ENCODE measurements at places on chromosomes 13 and 19. TPM values are rescaled to one million over a fixed set of nuclear protein-coding genes. Genes with fewer than 3 reads are reported as not detected.

- no peaks in the 10 kb centered on the region for H3K27me3 ChIP-seq
- peak overlapping the region; percentile 89 for H3K4me3 ChIP-seq
- no peaks in the 10 kb centered on the region for H3K4me1 ChIP-seq
Measured at GRCh38 chr19:662207-662961, 630 bp downstream of the RNF126 start.

Gene SYNGR4
- total RNA-seq: not detected

GRCh38 chr13:24746618-24747247 is 17.2 kb upstream of the RNF17 start:
- H3K4me3 ChIP-seq: peak overlapping the region; percentile 79
- H3K27me3 ChIP-seq: peaks cover 81% of the 10 kb centered on the region
- H3K27ac ChIP-seq: no peak overlapping the region
- H3K4me1 ChIP-seq: peaks cover 3% of the 10 kb centered on the region

Gene GPR12
- total RNA-seq: not detected

DNA sequence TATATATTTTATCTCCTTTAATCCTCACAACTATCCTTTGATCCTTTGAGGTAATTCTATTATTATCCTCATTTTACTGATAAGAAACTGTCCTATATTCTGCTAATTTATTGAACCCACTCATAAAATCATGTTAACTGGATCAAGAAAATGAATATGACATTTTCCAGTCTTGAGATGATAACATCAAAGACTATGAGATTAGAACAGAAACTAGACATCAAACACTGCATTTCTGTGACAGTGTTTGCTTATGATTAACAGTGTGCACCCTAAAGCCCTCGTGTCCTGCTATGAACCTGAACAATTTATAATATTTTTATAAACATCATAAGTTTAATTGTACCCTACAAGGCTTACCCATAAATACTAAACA is 96.3 kb downstream of the TBC1D4 start:
- DNase-seq: no peak
- H3K36me3 ChIP-seq: no peaks in the 10 kb centered on the region

- H3K27me3 ChIP-seq: no peaks in the 10 kb centered on the region
- H3K4me3 ChIP-seq: peak overlapping the region; percentile 93
- peaks cover 46% of the 10 kb centered on the region for H3K36me3 ChIP-seq
Measured at GRCh38 chr19:57282011-57282643, 1.8 kb downstream of the ZNF460 start.

Gene ZNF681
- total RNA-seq: 3.2 TPM

GRCh38 chr19:38072776-38073750 is 151.0 kb downstream of the DPF1 start:
- H3K36me3 ChIP-seq: no peaks in the 10 kb centered on the region
- DNase-seq: no peak
- H3K27me3 ChIP-seq: no peaks in the 10 kb centered on the region
- no peak overlapping the region for H3K4me3 ChIP-seq
- H3K27ac ChIP-seq: no peak overlapping the region

DNA sequence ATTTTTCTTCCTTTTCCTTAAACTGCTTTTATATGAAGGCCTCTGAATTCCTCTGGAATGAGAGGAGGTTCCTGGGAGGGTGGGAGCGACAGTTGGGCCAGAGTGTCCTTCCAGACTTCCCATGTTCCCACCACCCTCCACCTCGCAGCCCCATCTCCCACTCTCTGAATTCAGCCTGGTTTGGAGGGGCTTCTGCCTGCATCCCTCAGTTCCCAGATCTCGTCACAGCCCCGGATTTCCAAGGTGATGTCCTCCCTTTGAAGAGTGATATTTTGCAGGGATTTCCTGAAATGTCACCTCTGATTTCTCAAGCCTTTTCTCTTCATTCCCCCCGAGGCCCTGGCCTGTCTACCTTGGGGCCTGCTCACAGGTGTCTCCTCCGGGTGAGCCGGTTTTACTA is 16.7 kb upstream of the SLC7A9 start:
- H3K4me1 ChIP-seq: no peaks in the 10 kb centered on the region
- peaks cover 3% of the 10 kb centered on the region for H3K36me3 ChIP-seq
- H3K27ac ChIP-seq: no peak overlapping the region
- H3K4me3 ChIP-seq: no peak overlapping the region

DNA sequence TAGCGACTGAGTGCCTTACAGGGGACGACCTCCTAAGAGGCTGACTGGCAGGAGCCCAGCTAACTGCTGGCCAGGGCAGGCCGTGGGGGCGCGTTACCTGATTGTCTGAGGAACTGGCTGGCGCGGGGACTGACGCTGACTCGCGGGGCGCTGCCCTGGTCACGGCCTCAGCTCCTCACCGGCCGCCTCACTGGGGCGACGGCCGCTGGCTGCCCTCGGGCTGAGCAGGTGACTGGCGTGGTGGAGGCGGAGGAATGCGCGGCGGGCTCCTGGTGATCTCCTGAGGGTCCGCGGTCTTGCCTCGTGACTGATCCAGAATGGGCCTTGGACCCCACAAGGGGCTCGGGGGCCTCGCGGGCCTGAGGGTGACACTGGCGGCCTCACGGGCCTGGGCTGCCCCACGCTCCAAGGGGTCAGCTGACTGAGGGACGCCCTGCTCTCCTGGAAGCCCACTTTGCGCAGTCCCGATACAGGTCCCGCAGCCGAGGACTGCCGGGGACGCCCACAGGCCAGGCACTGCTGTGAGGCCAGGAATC is 39.3 kb downstream of the SIGLEC7 start:
- H3K36me3 ChIP-seq: no peaks in the 10 kb centered on the region
- no peak overlapping the region for H3K27ac ChIP-seq
- H3K4me3 ChIP-seq: no peak overlapping the region
- no peak for DNase-seq

Gene PPM1N
- 3.0 TPM for total RNA-seq

Gene MEIOSIN
- total RNA-seq: 0.09 TPM

Gene PEG3
- not detected for total RNA-seq

Gene KLC3
- total RNA-seq: 4.8 TPM

Gene APC2
- total RNA-seq: 0.57 TPM

Gene KCNJ14
- total RNA-seq: 1.1 TPM

Gene IFI30
- total RNA-seq: 11.1 TPM

Gene CYP4F8
- not detected for total RNA-seq

DNA sequence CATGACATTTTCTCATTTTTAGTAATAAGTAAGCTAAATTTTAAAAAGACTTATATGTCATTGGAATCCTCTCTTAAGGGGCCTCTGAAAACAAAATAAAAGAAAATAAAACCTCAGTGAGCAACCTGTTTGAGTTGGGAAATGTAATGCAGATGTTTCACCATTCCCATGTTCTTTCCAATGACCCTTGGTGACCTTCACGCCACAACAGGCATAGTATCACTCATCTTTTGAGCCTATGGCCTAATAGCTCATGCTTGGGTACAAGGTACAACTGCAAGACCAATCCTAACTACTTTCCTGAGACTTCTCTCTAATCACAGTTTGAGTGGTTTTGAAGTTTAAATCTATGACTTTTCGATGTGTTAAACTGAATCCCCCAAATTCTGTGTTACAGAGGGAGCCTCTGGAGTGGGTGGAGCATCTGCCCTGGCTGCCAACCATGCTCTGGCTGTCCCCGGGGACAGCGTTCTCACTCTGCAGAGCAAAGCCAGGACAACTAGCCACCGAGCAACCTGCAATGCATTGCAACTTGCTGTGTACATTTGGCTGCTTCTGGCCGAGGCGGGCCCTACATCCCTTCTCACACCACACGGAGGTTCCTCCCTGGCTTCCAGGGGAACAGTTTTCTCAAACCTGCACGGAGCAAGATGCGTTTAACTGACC is 307.9 kb upstream of the MAB21L1 start:
- no peaks in the 10 kb centered on the region for H3K27me3 ChIP-seq
- peaks cover 9% of the 10 kb centered on the region for H3K4me1 ChIP-seq
- no peak for DNase-seq
- no peak overlapping the region for H3K27ac ChIP-seq
- no peaks in the 10 kb centered on the region for H3K36me3 ChIP-seq

DNA sequence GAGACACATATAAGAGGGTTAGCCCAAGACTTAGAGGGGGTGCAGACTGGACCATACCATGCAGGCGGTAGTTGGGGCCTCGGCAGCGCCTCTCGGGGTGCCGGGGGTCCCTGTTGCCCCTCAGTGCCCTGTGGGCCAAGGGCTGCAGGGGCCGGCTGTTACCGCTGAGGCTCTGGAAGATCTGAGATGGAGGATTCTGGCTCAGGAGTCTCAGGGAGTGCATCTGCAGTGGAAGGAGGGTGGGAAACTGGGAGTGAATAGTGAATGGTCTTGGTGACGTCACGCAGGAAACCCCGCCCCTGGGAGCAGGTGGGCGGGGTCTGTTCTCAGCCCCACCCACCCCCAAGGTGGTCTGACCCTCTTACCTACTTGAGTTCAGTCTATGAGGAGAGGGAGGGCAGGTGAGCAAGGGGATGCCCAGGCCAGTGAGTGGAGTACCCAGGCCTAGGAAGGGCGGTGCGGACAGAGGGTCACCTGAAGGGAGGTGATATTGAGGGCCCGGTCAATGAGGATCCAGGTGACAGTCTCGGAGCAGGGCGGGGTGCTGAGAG is 1.7 kb upstream of the DBP start:
- no peak overlapping the region for H3K4me3 ChIP-seq
- H3K4me1 ChIP-seq: peaks cover 3% of the 10 kb centered on the region
- no peaks in the 10 kb centered on the region for H3K36me3 ChIP-seq
- H3K27me3 ChIP-seq: peaks cover 11% of the 10 kb centered on the region

- H3K27me3 ChIP-seq: no peaks in the 10 kb centered on the region
- H3K4me3 ChIP-seq: no peak overlapping the region
- H3K27ac ChIP-seq: no peak overlapping the region
- no peaks in the 10 kb centered on the region for H3K36me3 ChIP-seq
Measured at GRCh38 chr13:46359714-46360113, 27.3 kb downstream of the RUBCNL start.

DNA sequence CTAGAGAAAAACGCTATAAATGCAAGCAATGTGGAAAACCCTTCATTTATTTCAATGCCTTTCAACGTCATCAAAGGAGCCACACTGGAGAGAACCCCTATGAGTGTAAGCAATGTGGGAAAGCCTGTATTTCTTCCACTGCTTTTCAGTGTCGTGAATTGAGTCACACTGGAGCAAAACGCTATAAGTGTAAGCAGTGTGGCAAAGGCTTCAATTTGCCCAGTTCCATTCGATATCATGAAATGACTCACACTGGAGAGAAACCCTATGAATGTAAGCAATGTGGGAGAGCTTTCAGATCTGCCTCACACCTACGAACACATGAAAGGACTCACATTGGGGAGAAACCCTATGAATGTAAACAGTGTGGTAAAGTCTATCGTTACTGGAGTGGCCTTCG is 27.4 kb downstream of the ZNF20 start:
- DNase-seq: no peak
- H3K4me1 ChIP-seq: no peaks in the 10 kb centered on the region
- H3K36me3 ChIP-seq: peaks cover 55% of the 10 kb centered on the region
- no peak overlapping the region for H3K27ac ChIP-seq

- no peak for DNase-seq
- peaks cover 4% of the 10 kb centered on the region for H3K4me1 ChIP-seq
- H3K4me3 ChIP-seq: no peak overlapping the region
- no peak overlapping the region for H3K27ac ChIP-seq
- peaks cover 84% of the 10 kb centered on the region for H3K36me3 ChIP-seq
Measured at GRCh38 chr13:79360095-79360494, 46.0 kb downstream of the RBM26 start.

DNA sequence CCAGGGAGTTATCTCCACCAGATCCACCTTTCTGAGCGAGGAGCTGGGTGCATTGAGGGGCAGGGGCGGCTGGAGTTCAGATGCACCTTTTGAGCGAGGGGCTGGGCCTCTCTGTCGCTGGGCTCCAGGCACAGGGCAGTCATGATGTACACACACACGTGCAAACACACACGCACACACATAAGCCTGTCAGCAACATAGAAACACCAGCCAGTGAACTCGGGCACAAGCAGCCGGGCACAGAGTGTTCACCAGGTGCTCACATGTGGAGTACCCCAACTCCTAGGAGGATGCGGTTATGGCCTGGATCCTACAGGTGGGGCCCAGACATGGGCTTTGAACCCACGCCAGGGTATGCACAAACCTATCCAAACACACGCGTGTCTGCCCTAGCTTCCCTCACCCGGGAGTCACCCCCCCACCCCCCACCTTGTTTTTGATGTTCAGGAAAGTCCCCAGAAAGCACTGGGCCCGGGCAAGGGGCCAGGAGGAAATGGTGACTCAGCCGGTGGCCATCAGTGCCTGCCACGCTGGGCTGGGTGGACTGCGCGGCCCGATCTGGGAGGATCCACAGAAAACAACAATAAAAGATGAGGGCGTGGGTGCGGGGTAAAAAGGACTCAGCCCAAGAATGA is 13.3 kb downstream of the ARRDC2 start:
- no peak overlapping the region for H3K4me3 ChIP-seq
- H3K4me1 ChIP-seq: no peaks in the 10 kb centered on the region
- DNase-seq: no peak
- no peaks in the 10 kb centered on the region for H3K36me3 ChIP-seq
- no peak overlapping the region for H3K27ac ChIP-seq
- no peaks in the 10 kb centered on the region for H3K27me3 ChIP-seq

DNA sequence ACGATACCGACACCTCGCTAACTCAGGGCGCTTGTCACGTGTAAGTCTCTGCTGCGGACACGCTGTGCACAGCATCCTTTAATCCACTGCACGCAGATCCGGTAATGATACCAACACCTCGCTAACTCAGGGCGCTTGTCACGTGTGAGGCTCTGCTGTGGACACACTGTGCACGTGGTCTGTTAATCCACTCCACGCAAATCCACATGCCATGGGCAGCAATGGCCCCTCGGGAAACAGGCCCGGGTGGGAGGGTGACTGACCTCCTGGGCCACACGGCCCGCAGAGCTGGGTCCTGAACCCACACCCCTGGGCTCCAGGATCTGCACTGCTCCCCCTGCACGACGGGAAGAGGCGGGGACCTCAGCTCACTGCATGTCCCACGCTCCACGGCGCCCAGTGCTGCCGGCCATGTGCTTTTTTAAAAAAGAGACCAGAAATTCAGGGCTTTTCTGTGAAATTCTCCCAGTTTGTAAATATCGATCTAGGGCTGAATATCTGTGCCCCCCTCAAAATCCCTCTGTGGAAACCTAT is 16.1 kb downstream of the SHC2 start:
- peaks cover 4% of the 10 kb centered on the region for H3K36me3 ChIP-seq
- DNase-seq: no peak
- H3K27ac ChIP-seq: no peak overlapping the region
- no peaks in the 10 kb centered on the region for H3K4me1 ChIP-seq

DNA sequence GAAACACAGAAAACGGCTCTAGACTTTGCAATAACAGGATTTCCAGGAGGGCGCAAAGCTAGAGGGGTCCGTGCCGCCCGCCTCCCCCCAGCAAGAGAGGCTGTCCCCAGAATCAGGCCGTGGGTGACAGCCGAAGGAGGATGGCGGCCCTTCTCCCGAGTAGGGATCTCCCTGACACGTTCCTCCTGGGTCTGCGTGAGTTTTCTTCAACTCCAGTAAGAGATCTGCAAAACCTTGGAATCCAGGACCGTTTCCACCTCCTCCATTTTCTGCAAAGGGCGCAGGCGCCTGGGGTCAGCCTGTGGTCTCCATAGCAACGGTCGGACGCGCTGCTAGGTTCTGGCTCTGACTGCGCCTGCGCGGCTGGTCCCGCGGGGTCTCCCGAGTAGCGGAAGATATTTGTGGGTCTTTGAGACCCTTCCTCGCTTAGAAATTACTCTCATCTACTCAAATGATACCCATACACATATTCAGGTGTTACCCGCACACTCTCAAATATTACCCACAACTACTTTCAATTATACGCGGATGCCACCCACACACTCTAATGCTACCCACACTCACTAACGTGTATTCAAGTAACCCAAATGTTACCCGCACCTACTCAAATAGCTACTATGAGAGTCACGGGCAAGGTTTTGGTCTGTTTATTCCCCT is 2.1 kb downstream of the PNMA8C start:
- no peaks in the 10 kb centered on the region for H3K4me1 ChIP-seq
- H3K4me3 ChIP-seq: peak overlapping the region; percentile 85
- H3K27ac ChIP-seq: no peak overlapping the region
- DNase-seq: peak; percentile 95
- H3K36me3 ChIP-seq: no peaks in the 10 kb centered on the region
- peaks cover 18% of the 10 kb centered on the region for H3K27me3 ChIP-seq

Data from endodermal cell (in vitro differentiated cells).